ENCODE measurements at places on chromosomes 7 and 10.

GRCh38 chr10:54470324-54470631, 330.8 kb downstream of the PCDH15 start:
- DNase-seq = no peak

DNA sequence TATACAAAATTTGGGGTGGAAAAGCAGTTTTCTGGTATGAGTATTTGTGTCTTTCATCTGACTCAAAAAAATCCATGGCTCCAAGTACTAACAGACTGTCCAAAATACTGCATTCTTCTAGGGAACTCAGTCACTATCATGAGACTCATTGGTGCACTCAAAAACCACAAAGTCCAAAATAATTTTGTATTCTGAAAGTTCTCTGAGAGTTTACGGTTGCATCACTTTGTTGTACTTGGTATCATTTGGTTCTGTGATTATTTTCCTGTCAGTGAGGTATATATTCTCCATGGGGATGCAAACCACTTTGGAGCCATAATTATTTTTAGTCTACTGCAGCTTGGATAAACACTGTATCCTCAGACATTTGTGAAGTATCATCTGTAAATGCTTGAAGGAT, 28.0 kb upstream of the CABCOCO1 start:
- DNase-seq = no peak

DNA sequence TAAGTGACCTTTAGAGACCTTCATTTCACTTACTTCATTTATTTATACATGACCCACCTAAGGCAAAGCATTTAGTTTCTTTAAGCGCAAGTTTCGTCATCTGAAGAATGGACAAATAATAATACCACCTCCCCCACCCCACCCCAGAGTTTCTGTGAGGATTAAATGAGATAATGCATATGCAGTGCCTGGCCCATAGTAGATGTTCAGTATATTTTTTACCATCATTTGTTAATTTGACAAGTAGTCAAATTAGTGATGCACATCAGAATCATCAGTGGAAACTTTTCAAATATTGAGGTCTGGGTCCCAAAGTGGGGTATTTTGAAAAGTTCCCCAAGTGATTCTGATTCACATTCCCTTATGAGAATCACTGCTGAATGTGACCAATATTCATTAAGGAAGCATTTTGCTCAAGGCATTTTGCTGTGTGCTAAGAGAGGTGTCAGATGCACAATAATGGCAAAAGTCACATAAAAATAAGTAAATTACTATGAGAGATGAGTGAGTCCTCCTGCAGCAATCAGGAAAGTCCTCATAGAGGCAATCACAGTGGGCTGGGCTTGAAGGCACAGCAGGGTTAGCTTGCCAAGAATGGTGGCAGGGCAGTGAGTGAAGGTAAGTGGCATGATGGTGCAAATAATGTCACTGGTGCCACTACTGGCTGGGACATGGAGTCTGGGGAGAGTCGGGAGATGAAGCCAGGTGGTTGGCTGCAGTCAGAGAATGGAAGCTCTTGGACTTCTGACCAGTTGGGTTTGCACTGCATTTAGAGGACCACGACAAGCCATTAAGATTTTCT, 244.1 kb downstream of the PTEN start:
- DNase-seq = no peak

- DNase-seq = no peak
These were observed 38.2 kb downstream of the LYZL1 start for GRCh38 chr10:29326886-29327745.

DNA sequence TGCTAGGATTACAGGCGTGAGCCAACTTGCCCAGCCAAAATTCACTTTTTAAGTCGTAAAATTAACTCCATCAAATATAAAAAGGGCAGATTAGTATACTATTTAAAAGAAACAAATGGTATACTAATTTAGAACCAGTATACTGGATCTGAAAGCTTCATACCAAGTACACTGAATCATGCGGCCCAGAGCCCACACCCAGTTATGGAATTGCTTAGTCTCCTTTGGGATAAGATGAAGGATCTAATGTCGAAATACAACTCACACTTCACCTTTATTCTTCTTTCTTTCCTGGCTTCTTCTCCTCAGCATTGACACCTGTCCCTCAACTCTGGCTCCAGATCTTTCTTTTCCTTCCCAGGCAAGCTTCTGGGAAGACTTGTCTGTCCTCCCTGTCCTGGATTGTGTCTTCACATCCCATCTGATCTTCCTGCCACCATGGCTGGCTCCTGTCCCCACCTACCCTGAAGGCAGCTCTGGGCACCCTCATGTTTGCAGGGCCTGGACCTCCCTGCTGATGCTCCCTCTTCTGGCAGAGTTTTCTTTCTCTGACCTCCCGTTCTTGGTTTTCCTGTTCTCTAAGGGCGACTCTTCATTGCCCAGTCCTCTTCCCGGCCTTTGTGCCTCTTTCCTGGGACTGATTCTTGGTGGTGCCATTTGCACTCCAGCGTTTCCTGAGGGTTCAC, 57.8 kb upstream of the CTBP2 start:
- DNase-seq = no peak
